ENCODE measurements at places on chromosomes 13 and 19.

DNA sequence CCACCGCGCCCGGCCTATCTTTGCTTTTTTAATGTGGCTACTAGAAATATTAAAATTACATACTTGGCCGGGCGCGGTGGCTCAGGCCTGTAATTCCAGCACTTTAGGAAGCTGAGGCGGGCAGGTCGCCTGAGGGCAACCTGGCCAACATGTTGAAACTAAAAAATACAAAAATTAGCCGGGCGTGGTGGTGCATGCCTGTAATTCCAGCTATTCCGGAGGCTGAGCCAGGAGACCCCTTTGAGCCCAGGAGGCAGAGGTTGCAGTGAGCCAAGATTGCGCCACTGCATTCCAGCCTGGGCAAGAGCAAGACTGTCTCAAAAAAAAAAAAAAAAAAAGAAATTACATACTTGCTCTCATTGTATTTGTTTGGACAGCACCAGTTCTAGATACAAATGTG is 34.8 kb upstream of the DPRX start:
- DNase-seq: no peak

GRCh38 chr13:92574499-92574898 is 652.1 kb upstream of the GPC6 start:
- no peak for DNase-seq

DNA sequence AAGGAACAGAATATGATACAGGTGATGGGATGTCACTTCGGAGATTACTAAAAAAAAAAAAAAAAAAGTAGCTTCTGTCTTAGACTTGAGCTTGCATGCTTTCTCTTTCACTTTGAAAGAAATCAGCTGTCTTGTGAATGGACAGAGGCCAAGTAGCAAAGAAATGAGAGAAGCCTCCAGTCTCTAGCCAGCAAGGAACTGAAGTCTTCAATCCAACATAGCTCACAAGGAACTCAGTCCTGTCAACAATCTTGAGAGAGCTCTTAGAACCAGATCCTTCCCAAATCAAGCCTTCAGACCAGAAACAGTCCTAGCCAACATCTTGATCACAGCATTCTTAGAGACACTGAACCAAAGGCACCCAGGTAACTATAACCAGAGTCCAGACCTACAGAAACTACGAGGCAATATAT is 7.7 kb downstream of the N4BP2L2 start:
- peak; percentile 77 for DNase-seq

GRCh38 chr19:47490847-47491246 is 6.8 kb upstream of the KPTN start:
- no peak for DNase-seq

- DNase-seq: no peak
Measured at GRCh38 chr13:35179494-35179893, 237.4 kb downstream of the NBEA start.

- peak; percentile 93 for DNase-seq
Measured at GRCh38 chr13:41916173-41916954, 44.5 kb downstream of the VWA8 start.

DNA sequence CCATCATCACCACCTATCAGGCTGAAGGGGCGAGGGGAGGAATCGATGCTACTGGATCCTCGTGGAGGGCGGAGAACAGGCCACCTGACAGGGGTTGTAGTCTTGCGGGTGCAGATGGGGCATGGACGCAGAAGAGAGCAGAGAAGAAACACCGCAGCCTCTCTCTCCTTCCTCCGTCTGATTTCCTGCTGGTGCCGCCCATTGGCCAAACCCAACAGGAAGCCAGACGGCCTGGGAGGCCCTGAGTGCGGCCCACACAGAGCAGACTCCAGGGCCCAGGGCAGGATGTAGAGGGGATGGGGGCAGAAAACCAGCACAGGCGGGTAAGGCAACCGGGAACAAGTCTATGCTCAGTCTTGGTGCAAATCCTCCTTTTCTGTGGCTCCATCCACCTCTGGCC is 15.4 kb downstream of the CEBPA start:
- DNase-seq: no peak

- DNase-seq: no peak
Measured at GRCh38 chr19:17669419-17669818, 18.7 kb downstream of the UNC13A start.

GRCh38 chr19:48915757-48916156 is 15.6 kb downstream of the NUCB1 start:
- no peak for DNase-seq

GRCh38 chr19:35124098-35125060 is 8.8 kb downstream of the FXYD3 start:
- DNase-seq: peak; percentile 88

DNA sequence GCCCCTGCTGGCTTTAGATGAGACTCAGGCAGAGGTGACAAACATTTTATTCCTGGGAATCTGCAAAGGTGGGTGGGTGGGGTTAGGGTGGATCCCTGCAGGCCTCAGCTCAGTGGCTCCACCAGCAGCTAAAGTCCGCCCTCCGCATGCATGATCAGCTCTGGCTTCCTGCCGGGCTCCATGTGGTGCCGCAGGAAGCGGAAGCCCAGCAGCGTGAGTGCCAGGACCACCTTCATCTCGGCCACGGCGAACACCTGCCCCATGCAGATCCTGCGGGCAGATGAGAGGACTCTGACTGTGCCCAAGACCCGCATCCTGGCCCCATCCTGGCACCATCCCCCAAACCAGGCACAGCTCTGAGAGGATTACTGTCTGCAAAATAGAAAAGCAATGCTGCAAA is 26.3 kb downstream of the CYP4F2 start:
- no peak for DNase-seq

DNA sequence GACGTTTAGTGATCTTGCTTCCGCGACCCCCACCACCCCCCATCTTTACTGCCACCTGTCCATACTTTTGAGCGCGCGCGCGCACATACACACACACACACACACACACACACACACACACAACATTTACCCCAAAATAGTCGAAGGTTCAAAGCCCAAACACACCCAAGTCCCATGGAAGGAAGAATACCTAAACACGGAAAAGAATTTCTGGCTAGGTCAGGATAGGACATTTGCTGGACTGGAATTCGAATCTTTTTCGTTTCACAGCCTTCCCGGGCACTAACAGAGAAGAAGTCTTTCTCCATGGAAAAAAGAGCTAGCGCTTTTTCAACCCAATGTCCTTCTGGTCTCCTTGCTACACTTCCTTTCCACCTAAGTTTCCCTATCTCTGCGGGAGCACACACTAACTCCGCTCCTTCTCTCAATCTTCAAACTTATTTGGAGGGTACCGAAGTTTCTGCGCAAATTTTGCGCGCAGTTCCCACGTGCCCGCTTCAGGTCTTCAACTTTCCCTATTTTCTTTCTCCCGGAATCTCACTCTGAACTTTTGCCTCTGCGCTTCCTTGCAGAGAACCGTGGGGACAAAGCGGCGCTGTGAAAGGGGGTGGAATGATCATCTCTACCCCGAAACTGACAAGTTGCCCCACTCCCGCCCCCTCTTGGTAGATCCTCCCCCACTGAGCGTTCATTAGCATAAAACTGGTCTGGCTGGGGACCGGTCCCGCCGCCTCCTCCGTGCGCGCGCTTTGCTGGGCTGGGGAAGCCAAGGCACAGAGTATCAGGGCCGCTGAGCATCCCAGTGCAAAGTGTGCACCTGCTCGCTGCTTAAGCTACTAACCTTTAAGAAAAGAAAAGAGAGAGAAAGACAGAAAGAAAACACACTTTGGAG is 2.7 kb downstream of the DACH1 start:
- peak; percentile 13 for DNase-seq

- DNase-seq: no peak
Measured at GRCh38 chr13:102122147-102122546, 279.7 kb downstream of the FGF14 start.

DNA sequence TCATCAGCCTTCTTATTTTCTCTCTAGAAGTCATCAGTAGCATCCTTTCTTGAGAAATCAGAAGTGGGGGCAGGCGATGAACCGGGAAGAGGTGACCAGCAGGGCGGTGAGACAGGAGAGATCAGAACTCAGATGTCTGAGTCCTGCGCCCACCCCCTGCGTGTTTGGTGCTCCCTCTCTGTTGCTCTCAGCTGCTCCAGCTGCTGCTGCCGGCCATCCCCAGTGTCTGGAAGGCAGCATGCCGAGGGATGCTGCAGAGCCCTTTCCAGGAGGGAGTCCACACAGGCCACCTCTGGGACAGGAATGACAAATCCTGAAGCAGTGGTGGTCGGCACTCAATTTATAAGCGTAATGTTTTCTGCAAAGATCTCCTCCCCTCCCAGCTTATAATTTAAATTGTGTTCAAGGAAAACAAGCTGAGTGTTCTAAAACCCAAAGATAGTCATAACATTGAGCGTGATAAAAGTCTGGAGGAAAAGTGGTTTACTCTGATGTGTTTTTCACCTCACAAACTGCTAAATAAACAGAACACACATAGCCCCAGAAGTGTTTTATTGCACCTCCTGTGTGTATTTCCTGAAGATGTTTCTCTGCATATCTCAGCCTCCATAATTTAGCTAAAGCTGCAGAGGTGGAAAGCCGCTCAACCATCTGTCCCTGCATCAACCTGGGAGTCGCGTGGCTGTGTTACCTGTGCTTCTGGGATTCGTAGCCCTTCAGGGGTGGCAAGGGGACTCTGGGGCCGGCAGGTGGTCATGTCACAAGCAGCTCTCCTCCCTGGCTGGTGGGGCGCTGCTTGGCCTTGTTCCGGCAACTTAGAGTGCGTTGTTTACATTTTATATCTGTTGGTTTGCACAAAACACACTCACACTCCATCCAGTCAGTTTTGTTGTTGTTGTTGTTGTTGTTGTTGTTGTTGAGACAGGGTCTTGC is 191.2 kb downstream of the USP12 start:
- no peak for DNase-seq

- DNase-seq: peak; percentile 48
Measured at GRCh38 chr13:107421028-107421427, 794.3 kb downstream of the LIG4 start.

- no peak for DNase-seq
Measured at GRCh38 chr13:105725887-105726286, 809.6 kb downstream of the EFNB2 start.

DNA sequence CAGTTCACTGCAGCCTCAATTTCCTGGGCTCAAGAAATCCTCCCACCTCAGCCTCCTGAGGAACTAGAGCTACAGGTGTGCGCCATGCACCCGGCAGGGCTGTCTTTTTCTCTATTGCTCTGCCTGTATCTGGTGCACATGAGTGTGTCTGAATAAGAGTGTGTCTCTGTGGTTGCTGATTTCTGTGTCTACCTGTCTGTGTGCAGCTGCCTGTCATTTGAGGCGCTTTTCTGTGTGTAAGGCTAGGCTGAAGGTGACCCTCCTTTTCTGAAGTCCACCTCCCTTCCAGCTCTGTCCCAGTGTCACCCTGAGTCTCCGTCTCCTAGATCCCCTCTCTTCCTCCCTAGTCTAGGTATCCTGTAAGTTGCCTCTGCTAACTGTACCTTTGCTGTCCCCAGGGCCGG is 1.5 kb upstream of the PRR12 start:
- DNase-seq: no peak

GRCh38 chr19:5999693-6000092 is 21.8 kb upstream of the RANBP3 start:
- DNase-seq: no peak

GRCh38 chr19:15534957-15535864 is 26.9 kb downstream of the CYP4F22 start:
- no peak for DNase-seq

DNA sequence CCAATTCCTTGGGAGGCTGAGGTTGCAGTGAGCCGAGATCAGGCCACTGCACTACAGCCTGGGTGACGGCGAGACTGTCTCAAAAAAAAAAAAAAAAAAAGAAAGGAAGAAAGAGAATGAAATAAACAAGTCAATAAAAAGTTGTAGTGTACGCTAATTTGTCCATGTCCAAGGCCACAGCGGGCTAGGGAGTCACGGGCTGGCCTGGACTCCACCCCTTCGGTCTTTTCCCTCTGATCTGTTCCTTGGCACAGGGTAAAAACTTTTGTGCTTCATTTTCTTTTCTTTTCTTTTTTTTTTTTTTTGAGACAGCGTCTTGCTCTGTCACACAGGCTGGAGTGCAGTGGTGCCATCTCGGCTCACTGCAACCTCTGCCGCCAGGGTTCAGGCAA is 19.4 kb upstream of the MKNK2 start:
- DNase-seq: no peak

DNA sequence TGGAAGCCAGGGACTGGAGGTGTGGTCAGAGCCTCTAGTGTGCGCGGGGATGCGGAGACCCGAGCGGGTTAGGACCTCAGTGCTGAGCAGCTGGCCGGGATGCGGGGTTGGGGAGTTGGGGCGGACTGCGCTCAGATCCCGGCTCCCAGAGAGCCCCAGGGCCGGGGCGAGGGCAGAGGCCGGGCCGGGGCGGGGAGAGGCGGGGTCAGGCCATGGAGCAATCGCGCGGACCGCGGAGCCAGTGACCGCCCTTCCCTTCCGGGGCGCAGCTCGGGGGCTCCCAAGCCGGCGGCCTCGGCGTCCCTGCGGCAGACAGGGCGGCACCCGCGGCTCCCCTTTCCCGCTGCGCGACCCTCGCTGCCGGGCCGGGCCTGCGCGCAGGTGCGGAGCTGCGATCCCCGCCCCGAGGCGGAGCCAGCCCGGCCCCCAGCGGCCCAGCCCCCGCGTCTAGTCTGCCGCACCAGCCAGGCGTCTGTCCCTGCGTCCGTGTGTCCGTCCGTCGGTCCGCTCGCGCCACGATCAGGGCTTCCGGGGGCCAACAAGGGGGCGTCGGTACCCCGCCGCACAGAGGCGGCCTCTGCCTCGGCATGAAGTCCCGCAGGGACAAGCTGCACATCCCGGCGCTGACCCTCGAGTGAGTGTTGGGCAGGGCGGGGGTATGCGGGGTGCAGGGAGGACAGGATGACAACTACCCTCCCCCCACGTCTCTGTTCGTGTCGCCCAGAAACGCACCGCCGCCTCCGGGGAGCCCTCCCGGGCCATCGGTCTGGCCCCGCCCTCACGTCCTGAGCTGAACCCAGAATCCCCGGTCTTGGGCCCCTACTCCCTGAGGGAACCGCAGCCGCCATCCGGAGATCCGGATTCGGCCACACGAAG is 12.4 kb downstream of the MAST3 start:
- DNase-seq: no peak

DNA sequence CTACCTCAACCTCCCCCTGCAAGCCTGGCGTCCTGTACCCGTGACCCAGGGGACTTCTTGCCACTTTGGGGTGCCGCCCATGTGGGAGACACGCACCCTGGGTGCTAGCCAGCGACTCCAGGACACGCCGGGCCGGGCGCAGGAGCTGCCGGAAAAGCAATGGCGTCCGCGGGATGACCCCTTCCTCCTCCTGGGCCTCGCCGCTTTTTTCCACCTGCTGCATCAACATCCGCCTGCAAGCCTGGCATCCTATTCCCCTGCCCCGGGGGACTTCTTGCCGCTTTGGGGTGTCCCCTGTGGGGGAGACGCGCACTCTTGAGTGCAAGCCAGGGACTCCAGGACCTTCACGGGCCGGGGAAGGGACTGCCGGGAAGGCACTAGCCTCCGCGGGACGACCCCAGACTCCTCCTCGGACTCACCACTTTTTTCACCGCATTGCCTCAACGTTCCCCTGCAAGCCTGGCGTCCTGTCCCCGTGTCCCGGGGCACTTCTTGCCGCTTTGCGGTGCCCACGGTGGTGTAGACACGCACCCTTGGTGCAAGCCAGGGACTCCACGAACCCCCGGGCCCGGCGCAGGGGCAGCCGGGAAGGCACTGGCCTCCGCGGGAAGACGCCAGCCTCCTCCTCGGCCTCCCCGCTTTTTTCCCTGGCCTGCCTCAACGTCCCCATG is 237.8 kb downstream of the TUBA3C start:
- no peak for DNase-seq

GRCh38 chr13:51453959-51454703 is 1.3 kb upstream of the INTS6 start:
- peak; percentile 40 for DNase-seq

GRCh38 chr13:113432506-113433270 is 20.6 kb downstream of the ADPRHL1 start:
- DNase-seq: no peak

GRCh38 chr13:48782429-48782840 is 128.7 kb downstream of the CYSLTR2 start:
- DNase-seq: no peak

All from astrocyte of the spinal cord (primary cell).